ENCODE measurements at places on chromosomes 2 and 18.

GRCh38 chr2:20562540-20563225 is 88.2 kb downstream of the HS1BP3 start:
- DNase-seq, result no peak

GRCh38 chr2:183186296-183186695 is 62.1 kb downstream of the NUP35 start:
- DNase-seq, result no peak

- no peak for DNase-seq
Observed at GRCh38 chr2:150465703-150466569, 21.5 kb downstream of the RND3 start.

DNA sequence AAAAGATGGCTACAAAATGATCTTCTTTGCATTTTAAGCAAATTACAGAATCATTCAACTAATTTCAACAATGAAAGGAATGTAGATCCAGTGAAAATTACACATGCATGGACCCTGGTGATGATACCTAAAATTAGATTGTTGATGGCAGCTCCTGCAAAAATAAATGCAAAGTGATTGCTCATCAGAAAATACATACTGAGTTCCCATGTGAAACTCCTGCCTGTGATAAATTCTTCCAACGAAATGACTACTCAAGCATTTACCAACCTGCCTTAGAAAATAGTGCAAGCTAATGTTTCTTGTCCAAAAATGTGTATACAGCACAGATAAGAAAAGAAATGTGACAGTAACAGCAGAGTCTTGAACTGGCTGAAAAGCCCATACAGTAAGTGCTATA is 300.0 kb upstream of the REV1 start:
- no peak for DNase-seq

DNA sequence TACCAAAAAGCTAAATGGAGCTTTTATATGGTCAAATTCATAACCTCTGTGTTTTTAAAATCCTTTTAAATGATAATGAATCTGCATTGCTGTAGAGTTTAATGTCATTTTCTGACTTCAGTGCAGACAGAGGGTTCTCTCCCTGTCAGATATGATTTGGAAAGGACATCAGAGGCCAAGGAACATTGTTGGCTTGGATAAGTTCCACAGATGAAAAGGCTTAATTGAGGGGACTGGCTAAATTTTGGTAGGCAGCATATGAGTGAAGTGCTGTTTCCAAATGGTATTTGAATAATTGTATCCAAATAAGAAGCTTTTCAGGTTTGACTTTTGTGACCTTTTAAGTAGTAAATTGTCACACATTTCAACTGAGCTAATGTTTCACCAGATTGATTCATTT is 124.6 kb upstream of the KCNH7 start:
- no peak for DNase-seq

DNA sequence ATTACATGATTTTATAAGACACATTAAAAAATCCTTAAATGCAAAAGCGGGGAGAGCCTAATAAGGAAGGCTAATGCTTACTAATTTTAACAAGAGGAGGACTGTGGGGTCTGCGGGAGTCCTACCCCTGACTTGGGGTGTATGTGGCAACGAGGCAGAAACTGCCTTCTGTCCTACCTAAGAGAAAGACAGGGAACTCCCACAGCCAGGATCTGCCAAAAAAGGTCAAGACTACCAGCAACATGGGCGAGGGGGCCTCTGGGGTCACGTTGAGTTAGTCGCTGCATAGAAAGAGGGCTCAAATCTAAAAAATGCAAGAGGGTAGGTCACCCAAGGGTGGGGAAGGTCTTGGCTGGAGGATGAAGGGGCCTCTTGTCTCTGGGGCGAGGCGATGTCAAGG is 529 bp upstream of the AMER3 start:
- DNase-seq, result no peak

DNA sequence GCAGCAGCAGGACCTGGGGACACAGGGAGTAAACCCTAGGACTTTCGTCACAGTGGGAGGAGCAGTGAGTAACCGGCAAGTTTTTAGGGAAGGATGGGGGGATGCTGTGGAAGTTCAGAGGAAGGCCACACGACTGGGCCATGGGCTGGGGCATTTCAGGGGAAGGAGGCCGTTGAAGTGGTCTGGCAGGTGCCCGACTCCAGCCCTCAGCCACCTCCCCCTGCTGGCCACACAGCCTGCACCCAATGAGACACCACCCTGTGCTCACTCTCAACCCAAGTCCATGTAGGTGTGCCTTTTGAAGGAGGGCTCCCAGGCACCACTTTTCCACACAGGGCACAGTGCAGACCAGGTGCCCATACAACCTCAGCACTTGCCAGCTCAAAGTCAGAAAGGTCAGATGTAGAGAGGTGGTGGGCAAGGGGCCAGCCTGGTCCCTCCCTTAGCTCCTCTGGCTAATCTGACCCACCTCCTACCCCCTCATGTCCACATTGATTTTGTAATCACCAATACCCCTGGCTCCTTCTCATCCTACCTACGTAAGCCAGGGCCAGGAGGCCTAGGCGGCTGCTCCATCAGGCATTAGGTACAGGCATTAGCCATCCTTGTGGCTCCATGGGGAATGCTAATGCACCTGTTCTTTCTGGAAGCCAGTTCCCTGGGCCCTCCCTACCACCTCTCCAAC is 211.2 kb downstream of the SMAD2 start:
- no peak for DNase-seq

DNA sequence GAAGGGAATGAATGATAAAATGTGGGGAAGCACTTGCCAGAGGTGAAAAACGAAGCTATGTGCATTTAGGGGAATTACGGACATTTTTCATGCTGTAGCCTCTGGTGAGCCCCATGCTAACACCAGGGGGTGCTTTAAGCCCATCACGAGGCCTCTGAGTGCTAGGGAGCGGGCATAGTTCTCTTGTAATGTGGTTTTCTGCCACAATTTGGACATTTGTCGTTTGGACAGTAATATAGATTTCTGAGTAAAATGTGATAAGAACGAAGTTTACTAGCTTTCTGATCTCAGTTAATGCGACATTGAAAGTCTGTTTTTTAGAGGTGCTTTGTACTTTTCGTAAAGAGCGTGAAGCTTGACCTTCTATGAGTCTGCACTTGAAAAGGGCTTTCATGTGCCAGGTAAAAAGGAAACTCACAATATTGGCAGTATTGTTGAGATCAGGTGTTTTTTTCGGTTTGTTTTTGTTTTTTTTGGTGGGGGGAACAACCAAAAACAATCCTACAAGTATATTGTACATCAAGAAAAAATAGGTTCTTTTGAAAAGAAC is 50.6 kb downstream of the TRAF3IP1 start:
- DNase-seq, result peak; percentile 13

DNA sequence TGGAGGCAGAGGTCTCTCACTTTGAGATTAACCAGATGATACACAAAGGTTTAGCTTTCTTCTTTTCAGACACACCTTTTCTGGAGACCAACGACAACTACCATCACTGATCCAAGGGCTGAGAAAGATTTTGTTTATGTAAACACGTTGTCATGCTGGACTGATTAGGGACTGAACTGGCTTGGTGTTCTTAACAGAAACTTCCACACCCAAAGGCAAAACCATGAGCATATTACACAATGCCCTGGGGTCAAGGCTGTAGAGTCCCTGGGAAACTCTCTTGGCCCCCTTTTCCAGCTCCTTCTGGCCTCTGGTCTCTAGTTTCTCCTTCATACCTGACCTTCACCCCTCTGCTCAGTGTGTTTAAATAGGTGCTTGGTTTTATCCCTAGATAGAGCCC is 447.0 kb upstream of the TCF4 start:
- DNase-seq, result no peak

DNA sequence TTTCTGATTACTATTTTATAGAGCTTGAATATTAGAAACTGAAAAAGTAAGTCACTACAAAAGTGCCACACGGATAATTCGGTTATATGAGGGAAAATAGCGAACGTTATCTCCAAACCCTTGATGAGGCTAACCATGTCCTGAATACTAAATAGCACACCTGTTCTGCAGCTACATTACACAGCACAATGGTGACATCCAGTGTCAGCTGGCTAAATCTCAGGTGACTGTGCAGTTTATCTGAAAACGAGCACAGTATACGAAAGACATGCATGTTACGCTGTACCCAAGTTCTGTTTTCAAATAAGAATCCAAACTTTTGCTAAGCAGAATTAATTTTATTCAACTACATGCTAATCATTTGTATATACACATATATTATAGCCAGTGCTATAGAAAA is 9.0 kb downstream of the CCDC68 start:
- no peak for DNase-seq

- DNase-seq, result no peak
Observed at GRCh38 chr2:26648516-26648915, 7.3 kb upstream of the CIB4 start.

- DNase-seq, result no peak
Observed at GRCh38 chr18:75168619-75169018, 40.3 kb downstream of the PTGR3 start.

DNA sequence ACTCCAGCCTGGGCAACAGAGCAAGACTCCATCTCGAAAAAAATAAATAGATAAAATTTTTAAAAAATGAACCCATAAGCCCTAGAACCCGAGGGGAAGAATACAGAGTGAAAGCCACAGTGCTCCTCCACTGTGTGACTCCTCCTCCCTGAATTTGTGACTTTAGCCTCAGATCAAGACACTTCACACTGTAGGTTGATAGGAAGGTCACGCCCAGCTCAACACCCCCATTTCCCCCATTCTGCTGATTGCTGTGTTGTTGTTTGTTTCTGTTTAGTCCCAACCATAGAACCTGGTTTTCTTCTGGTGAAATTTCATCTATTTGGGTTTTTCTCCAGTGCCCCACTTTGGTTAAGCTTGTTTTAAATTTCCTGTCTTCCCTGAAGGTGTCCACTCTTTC is 102.2 kb downstream of the VIT start:
- no peak for DNase-seq

GRCh38 chr18:28357766-28358401 is 181.0 kb upstream of the CDH2 start:
- no peak for DNase-seq

DNA sequence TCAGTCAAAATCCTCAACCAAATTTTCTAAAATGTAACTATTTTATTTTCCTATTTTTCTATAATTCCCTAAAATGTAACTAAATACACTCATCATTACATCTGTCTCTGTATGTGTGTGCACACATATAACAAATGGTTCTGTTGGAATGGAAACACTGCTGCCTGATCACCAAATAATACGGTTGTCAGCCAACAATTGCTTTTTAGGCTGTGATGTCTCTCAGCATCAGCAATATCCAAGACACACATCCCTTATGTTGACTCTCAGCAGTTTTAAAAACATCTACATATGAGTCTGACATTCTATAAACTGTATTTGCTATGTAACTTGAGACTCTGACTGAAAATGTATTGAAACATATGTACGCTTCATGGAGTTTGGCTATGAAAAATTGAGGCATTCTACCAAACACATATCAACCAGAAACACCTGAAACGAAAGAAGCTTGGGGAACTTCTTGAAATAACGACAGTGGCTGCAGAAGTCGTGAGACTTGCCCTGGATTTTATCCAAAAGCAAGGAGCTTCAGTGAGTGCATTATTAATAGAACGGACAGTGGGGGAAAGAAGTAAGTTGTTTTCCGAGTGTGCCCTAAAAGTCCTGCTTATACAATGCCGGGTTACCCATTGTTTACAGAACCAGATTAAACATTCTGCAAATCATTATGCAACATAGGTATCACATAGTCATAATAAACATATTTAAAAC is 110.2 kb upstream of the ITGB6 start:
- DNase-seq, result no peak

GRCh38 chr2:108573061-108573460 is 38.8 kb downstream of the LIMS1 start:
- DNase-seq, result no peak

DNA sequence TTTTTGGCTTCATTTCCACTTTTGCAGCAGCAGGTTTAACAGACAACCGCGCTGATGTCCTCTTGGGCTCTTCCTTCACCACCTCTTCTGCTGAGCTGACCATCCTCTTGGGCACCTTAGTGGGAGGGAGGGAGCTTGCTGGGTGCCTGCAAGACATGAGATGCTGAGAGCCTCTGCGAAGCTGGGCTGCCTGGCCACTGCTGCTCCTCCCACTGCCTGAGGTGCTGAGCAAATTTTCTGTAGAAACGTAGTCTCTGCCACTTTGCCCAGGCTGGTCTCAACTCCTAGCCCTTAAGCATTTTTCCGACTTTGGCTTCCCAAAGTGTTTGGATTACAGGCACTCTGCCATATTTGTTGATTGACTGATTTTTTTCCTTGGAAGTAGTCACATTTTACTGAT is 422.2 kb upstream of the MC4R start:
- DNase-seq, result no peak

- DNase-seq, result no peak
Observed at GRCh38 chr2:179137200-179137759, 87.3 kb upstream of the CCDC141 start.

DNA sequence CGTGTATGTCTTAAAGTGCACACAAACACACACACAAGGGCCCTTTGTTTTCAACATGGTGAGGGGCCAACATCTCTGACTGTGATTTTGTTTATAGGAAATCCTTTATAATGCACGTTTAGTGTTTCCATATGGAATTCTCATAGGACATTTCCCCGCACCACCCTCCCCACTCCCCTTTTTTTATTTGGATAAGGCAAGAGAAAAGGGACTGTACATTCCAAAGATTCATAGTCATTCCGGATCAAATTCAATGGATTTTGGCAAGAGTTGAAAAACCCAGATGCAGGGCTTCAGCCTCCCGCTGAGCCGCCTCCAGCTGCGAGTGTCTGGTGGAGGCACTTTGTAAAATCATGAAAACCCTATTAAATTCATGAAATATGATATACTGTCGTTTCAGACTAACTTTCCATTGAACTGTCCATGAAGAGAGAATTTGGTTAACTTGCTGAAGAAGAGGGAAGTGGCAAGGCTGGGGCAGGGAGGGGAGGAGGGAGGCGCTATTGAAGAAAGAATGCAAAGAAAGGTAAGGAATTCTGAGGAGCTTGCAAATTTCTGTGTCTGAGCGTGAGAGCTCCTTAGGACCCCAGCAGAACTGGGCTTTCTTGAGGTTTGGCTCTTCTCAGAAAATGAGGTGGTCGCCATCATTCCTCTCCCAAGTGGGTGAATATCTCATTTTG is 25.8 kb upstream of the SLC14A2 start:
- DNase-seq, result no peak

DNA sequence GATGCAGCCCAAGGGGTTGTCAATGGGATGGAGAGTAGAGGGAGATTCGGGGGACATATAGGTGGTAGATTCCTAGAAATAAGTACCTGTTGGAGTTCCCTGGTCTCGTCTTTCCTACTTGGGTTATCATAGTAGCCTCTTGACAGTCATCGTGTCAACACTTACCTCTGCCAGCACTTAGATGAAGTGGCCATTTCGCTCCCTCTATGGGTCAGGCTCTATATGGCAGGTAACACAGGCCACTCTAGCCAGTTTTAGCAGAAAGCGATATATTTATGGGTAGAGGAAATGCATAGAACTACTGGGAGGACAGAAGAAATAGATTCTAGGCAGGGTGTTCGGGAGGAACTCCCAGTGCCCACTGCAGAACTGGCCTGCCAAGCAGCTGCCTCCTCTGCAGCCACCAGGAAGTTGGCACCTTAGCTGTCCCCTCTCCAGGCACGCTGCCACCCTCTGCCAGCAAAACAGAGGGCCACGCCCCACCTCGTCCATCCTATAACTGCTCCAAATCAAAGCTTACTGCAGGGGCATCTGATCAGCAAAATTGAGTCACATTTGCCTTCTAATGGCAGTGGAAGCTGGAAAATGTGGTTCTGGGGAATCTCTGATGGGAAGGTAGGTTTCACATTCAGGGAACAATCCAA is 181.3 kb downstream of the INSIG2 start:
- no peak for DNase-seq
